NCI-H187 (cell line): ENCODE measurements at places on chromosomes 2 and 18.

DNA sequence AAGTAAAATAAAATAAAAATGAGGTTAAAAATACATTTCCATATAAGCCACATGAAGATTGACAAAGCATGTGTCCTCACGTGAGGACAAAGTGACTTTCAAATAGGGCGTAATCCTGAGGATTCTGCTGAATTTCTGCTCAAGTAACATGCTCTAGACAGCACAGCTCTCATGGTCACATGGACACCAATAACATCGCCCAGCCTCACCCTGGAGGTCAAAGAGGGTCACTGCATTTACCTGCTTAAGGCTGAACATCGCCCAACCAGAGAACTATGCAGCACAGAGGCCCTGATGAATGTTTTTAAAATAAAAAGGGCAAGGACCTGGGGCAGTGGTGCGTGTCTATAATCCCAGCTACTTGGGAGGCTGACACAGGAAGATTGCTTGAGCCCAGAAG, 30.2 kb downstream of the TGFBRAP1 start:
- DNase-seq: no peak

- DNase-seq: no peak
Observed at GRCh38 chr2:221610675-221611074, 38.6 kb upstream of the EPHA4 start.

DNA sequence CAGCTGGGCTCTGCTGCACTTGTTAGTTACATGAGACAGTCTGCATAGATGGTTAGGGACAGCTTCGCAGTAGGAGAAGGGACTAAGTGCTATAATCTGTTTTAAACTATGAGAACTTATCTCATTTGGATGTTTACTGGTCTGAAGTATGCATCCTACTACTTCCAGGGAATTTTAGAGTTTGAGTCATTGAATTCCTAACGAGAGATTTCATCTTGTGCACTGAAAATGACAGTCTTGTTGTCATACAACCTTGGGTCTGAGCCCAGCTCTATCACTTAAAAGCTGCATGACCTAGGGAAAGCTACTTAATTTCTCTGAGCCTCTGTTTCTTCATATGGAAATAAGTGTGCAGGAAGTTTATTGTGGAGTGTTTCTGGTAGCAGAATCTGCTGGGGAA, 78.4 kb downstream of the TRIM43 start:
- DNase-seq: no peak

GRCh38 chr18:78323453-78324197, 656.0 kb upstream of the SALL3 start:
- no peak for DNase-seq

GRCh38 chr2:23550553-23550952, 165.6 kb downstream of the KLHL29 start:
- DNase-seq: no peak

- no peak for DNase-seq
Observed at GRCh38 chr2:29723255-29724001, 198.0 kb downstream of the ALK start.

GRCh38 chr2:54945391-54946219, 104.6 kb downstream of the RTN4 start:
- DNase-seq: no peak

- DNase-seq: no peak
Observed at GRCh38 chr2:157264099-157264498, 6.6 kb downstream of the GALNT5 start.

- DNase-seq: no peak
Observed at GRCh38 chr18:71797554-71797953, 746.6 kb downstream of the CBLN2 start.

DNA sequence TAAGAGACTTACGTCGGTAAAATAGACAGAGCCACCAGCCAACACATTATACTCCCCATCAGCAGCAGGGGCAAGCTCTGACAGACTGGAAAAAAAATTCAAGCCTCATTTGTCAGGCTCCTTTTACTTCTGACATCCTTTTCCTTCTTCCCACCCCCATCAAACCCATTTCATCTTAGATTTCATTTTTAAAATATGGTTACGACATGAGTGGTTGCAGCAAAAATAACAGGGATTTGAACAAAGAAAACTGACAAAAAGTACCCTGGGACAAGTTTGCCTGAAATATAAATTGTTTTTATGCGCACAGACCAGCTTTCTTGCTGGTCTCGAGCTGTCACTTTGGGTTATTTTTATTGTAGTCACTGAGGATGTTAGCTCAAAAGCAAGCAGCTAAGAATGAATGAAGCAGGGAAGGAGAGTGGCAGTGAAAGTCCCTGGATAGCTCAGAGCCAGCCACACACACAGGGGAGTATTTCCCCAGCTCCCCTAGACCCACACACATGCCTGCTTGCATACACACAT, 30.7 kb upstream of the LINC00305 start:
- no peak for DNase-seq

- no peak for DNase-seq
Observed at GRCh38 chr2:216508229-216508628, 9.6 kb downstream of the RPL37A start.

GRCh38 chr2:215740071-215740470, 273.3 kb downstream of the MREG start:
- no peak for DNase-seq

DNA sequence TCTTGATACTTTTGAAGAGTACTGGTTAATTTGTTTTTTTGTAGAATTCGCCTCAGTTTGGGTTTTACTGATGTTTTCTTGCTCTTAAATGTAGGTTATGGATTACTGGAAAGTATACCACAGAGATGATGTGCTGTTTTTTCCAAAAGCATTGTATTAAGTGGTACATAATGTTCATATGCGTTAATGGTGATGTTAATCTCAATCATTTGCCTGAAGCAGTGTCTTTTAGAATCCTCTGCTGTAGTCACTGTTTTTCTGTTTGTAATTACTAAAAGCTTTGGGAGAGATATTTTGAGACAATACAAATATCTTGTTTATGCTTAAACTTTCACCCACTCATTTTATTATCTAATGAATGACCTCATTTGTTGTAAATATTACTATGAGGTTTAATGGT, 163.4 kb upstream of the LRP1B start:
- no peak for DNase-seq

- no peak for DNase-seq
Observed at GRCh38 chr2:58427572-58428095, 186.5 kb upstream of the FANCL start.

GRCh38 chr18:903701-904100, 970 bp upstream of the ADCYAP1 start:
- DNase-seq: no peak

- DNase-seq: no peak
Observed at GRCh38 chr2:231188506-231189170, 9.8 kb upstream of the ARMC9 start.

DNA sequence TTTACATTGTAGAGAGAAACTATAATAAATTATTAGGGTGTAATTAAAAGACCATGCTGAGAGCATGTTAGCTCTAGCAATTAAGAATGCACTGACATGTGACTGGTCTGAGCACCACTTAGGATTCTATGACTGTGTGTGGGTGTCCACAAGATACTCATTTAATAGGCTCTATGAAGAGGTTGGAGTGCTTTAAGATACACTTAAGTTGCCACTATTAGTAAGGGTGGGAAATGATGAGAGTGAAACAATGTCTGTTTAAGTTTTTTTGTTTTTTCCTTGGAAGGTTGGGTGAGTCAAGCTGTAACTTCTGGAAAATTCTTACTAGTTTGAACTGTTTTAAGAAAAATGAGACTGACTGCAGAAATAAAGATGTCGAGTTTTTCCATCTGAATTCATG, 1.8 kb upstream of the FAP start:
- DNase-seq: no peak
